AG10803 (cell line): ENCODE measurements at places on chromosomes 1 and 21.

DNA sequence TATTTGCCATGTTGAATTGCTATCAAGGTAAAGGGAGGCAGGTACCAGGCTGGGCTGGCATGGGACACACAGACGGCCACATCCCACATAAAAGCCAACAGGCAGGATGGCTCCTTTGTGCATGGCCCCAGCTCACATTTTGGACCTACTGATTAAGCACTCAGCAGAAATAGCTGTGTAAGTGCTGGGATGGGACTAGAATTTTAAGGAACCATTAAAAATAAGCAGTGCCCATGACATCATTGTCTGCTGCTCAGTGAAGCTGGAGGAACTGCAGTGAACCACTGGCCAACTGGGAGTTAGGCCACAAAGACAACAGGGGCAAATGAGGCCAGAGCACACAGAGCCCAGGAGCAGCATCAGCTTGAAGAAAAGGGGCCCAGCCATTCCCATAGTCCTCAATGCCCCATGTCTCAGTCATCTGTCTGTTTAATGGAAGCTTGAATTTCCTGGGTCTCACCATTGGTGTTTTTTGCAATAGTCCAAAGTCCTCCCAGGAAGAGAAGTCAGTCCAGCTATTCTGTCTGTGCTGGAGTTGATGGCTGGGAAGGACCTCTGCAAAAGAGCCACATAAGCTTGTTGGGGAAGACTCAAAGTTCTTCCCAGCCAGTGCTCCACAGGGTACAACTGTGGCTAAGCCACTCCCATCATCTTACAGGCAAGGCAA lies 45.3 kb upstream of the TNR start:
- DNase-seq = no peak

- DNase-seq = peak; percentile 82
Measured at GRCh38 chr1:201268604-201269151, 14.6 kb upstream of the PKP1 start.

DNA sequence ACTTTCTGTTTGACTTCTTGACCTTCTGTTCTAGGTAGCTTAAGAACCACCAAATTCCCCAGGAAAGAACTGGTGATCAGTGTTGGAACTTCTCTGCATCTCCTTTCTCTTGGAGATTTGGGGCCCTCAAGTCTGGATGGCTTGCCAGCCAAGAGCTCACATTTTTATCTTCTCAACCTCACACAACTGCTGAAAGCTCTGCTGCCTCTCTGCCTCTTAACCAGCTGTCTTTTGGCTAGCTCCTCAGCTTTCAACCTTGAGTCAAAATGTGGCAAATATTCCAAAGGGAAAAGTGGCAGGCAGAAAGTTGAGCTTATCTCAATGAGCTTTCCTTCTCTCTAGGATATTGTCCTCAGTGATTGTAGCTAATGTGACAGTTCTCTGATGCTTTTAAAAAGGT lies 89.2 kb upstream of the CCDC190 start:
- no peak for DNase-seq

- DNase-seq = no peak
Measured at GRCh38 chr21:31011412-31011811, 26.9 kb downstream of the KRTAP19-8 start.

- no peak for DNase-seq
Measured at GRCh38 chr1:25869909-25870606, 5.5 kb downstream of the PAQR7 start.

DNA sequence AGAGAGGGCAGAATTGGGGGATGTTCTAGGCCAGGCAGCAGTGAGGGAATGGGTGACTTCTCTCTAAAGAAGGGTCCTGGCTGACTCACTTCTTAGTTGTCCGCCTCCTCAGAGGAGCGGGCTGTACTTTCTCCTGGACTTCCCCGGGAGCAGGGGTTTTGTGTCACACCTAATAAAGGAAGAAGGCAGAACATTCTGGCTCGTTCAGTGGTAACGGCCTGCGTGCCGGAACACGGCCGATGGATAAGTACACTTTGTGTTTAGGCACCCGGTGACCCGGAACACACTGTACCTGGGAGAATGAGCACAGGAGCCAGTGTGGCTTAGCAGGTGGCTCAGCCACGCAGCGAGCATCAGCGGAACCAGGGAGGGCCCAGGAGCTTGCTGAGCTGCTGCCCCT lies 84.7 kb downstream of the FBXO2 start:
- DNase-seq = no peak

- DNase-seq = no peak
Measured at GRCh38 chr1:223695941-223696340, 16.4 kb upstream of the CAPN2 start.

DNA sequence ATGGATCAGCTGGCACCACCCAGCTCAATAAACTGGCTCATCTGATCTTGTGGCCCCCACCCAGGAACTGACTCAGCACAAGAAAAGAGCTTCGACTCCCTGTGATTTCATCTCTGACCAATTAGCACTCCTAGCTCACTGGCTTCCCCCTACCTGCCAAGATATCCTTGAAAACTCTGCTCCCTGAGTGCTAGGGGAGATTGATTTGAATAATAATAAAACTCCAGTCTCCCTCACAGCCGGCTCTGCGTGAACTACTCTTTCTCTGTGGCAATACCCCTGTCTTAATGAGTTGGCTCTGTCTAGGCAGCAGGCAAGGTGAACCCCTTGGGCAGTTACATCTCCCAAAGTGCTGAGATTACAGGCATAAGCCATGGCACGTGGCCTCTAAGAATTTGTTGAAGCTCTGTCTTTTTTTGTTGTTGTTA lies 11.8 kb upstream of the RHBDL2 start:
- DNase-seq = no peak

- DNase-seq = no peak
Measured at GRCh38 chr1:242525360-242525722, 844 bp upstream of the PLD5 start.

- DNase-seq = peak; percentile 76
Measured at GRCh38 chr1:155206891-155207805, 549 bp downstream of the THBS3 start.
